ENCODE measurements at places on chromosomes 6 and 20.

GRCh38 chr6:46352541-46353268 is 138.5 kb downstream of the RCAN2 start:
- no peak for DNase-seq

GRCh38 chr6:44989391-44989790 is 338.7 kb upstream of the RUNX2 start:
- no peak for DNase-seq

- DNase-seq, result peak; percentile 43
Observed at GRCh38 chr6:2196079-2196679, 49.2 kb downstream of the GMDS start.

- no peak for DNase-seq
Observed at GRCh38 chr6:124742971-124743370, 219.3 kb upstream of the RNF217 start.

DNA sequence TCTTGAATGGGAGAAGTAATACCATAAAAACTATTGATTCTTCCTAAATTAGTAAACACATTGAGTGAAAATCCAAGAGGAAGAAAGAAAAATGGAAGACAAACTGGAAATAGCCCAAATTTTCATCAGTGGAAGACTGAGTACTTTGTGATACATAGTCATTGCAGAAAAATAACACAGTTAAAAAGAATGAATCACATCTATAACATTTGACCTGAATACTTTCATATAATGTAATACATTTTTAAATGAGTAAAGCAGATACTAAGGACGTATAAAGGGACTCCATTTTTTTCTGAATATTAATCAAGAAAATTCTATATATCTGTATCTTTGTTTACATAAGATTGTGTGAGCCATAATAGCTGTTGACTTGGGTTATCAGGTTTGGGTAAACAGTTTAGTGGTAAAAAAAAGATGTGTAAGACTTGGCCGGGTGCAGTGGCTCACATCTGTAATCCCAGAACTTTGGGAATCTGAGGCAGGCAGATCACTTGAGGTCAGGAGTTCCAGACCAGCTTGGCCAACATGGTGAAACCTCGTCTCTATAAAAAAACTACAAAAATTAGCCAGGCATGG is 4.3 kb upstream of the SLC17A2 start:
- no peak for DNase-seq

- DNase-seq, result no peak
Observed at GRCh38 chr6:34152806-34153520, 7.1 kb upstream of the GRM4 start.

DNA sequence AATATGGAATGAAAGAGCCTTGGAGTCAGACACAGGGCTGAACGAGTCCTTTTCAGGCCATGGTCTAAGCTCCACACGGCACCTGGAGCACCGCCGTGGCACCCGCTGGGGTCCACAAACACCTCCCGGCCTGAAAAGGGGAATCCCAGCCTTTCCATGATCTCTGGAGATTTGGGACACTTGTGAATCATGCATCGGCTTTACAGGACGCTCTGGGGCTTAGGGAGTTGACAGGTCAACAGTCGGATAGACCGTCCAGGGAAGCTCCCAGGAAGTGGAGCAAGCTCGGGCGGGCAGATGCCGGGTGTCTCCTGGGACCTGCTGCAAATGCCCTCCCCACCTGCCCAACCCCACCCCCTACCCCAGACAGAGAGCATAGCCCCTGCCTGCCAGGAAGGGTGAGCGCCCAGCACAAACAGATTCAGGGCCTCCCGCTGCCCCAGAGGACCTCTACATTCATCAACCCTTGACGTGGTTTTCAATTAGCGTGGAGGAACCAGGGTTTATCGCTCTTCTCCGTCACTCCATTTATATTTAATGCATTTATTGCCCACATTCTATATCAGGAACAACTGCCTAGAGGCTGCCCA is 53.6 kb downstream of the YTHDF1 start:
- no peak for DNase-seq

DNA sequence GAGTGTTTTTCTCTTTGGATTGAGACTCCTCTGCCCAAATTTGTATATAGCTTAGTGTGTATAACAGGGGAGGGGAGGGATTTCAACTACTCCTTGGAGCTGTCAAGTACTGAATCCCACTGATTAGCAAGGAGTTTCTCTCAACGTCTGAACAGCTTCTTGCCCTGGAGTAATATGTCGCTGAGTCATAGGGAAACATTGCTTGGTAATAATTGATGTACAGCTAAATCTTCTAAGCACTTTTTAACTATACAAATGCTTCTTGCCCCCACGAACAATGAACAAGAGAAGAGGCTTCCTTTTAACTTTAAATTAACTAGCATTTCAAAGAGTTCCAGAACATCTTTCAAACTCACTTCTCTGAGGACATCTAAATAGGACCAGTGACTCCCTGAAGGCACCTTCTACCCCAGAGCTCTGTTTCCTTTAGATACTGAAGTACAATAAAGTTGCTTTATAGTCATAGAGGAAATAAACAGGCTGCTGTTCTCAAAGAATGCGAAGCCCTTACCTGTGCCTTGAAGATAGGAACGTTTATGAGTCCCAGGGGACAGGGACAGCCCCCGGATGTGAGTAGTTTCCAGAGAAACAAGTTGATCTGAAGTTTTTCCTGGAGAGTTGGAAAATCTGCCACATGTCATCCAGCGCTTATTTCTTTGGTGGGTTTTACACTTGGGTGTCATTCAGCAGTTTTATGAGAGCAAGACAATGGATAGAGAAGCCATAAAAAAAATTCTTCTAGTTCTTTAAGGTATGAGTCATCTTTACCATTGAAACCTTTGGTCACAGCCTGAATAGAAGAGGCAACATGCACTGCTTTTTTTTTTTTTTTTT is 462.5 kb upstream of the BTBD3 start:
- no peak for DNase-seq

- DNase-seq, result no peak
Observed at GRCh38 chr6:45586216-45587171, 208.8 kb upstream of the SUPT3H start.

- DNase-seq, result no peak
Observed at GRCh38 chr6:1595271-1596087, 14.2 kb upstream of the FOXC1 start.

DNA sequence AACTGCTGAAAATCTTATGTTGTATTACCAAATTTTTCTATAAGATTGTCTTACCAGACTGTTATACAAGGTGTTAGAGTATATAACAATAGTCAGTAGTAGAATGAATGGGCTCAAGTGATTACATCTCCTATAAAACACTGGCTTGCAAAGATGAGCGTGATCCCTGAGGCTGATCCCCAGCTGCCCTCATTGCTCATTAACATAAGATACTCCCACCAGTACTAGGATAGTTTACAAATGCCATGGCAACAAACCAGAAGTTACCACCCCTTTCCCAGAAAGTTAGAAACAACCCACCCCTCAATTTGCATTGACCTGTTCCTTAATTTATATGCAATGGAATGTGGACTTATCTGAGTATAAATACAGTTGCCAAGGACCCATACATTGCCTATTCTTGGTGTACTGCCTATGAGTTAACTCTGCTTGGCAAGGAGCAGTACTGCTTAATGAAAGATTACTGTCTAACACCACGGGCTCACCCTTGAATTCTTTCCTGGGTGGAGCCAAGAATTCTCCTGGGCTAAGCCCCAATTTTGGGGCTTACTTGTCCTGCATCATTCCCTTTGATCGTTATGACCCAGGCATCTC is 252.8 kb upstream of the CHD6 start:
- no peak for DNase-seq

DNA sequence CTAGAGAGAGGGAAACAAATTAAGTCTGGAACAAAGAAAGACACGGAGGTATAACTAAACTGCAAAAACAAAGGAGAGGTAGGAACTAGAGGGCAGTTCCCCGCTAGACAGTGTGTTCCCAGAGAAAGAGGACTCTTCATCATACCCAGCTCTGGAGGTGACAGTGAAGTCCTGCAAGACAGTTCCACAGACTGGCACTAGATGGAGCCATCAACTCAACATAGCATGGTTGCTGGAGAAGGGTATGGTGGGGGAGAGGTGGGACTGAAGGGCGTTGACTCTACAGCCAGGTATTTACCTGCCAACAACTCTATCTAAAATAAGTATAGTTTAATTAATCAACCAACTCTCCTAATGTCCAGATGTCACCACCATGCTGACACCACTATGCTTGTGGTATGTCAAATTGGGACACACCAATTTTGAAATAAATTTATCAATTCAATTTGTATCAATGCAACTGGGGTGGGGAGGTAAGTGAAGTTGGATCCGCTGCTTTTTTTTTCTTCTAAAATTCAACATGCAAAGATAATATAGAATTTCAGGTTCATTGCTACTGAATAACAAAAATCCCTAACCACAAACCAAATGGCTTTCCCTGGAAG is 9.7 kb downstream of the BACH2 start:
- no peak for DNase-seq

- no peak for DNase-seq
Observed at GRCh38 chr20:47188540-47188939, 168.0 kb downstream of the ZMYND8 start.

DNA sequence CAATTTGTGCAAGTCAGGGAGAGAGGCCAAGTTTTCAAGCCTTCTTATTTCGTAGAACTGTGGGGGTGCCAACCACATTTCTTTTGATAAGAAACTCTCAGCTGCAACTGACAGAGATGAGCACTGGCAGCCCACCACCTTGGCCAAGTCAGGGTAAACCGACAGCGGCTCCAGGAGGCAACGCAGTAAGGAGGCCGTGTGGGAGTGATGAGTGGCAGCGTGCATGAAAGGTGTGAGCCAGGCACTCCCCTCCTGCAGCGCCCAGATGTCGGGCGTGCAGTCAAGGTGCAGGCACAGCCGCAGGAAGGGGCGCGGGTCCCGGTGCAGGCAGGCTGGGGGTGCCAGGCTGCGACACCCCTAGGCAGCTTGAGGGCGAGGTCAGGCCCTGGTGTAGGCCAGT is 49.2 kb upstream of the HDAC2 start:
- DNase-seq, result no peak

DNA sequence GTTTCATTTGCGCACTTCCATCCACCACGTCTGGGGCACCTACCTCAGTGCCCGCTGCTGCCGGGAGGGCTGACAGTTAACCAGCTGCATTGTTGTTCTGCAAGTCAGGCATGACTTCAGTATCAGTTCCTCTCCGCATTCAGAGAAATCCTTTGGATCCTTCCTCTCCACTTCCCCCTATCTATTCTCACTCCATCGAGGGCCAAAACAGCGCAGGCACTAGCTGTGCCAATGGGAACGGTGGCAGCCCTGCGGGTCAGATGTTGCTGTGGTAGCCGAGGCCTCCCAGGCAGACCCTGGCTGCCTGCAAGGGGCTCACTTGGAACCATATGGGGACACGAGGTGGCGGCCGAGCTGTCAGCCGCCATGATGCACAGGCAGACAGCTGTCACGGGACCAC is 64.2 kb upstream of the INSM1 start:
- peak; percentile 51 for DNase-seq

DNA sequence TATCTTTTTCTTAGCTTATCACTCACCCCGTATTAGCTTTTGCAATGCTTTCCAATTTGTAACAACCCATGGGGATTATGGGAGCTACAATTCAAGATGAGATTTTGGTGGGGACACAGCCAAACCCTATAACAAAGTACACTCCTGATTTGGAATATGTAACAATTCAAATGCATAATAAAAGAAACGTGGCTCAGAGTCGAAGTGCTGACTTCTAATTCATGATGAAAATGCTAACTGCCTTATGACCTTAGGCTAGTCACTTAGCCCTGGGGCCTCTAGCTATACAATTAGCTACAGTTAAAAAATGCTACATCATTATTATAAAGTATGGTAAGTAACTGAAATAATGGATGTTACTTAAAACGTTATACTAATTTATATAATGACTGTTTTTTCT is 955.0 kb upstream of the FLRT3 start:
- DNase-seq, result no peak

DNA sequence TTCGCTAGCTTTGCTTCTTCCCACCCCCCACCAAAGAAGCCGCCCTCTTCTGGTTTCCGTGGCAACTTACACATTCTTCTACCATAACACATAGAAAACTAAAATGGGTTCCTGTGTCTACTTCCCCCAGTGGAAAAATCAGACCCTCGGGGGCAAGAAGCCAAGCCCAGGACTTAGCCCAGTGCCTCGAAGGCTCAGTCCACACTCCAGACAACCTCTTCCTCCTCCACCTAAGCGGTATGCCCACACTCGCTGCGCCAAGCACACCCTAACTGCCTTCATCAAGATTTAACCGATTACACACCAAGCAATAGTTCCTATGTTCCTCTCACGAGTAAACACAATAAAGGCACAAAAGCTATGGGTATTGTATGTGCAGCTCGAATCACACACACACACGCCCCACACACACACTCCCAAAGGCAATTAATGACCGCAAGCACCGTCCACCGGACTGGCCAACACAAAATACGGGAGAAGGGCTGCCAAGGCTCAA is 537 bp downstream of the PPIL4 start:
- no peak for DNase-seq

GRCh38 chr20:18496042-18496441 is 983 bp downstream of the RBBP9 start:
- DNase-seq, result peak; percentile 23

DNA sequence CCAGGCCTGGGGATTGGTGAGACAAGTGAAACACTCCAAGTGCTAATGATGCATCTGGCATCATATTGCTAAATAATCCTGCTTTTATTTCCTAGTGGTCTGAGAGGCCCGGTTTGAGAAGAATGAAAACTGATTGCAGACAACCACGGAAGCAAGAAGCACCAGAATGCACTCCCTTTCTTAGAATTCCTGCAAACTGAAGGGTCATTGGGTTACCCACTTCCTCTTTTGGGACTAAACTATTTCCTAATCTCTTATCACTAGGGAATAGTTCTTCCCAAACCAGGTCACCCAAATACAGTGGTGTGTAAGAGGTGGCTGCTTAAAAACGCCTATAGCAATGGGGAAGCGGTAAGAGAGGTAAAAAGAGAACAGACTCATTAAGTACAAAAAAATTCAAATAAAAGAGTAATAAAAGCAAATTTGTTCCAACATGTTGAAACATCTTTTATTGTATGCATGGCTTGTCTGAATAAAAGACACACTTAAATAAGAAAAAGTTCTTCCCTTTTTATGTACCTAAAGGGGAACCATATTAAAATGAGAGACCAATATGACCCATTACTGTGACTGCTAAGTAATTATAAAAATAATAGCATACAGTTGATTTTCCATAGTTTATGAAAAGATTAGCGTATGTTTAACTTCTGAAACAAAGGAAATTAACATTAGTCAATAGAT is 125.8 kb downstream of the MYB start:
- no peak for DNase-seq

GRCh38 chr6:125834348-125834747 is 43.6 kb downstream of the NCOA7 start:
- no peak for DNase-seq

All from upper lobe of left lung (tissue), 6 donors.